ENCODE measurements at places on chromosomes 4 and X.

DNA sequence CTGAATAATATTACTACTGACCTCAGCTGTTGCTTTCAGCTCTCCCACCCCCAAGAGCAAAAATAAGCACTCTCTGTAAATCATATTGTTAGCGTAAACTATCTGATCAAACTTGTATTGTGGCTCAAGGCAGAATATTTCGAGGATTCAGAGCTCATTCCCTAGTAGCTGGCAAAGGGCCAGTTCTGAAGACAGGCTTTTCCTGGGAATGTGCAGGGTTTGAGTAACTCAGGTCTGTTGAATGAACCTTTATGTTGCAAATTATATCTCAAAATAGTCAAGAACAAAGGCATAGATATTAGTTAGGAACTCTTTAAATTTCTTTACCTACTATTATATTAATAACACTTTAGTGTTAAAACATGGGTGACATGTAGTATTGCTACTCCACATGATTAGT is 454.9 kb downstream of the CCSER1 start:
- DNase-seq, result no peak

- DNase-seq, result no peak
Measured at GRCh38 chrX:21798677-21799219, 40.7 kb upstream of the MBTPS2 start.

DNA sequence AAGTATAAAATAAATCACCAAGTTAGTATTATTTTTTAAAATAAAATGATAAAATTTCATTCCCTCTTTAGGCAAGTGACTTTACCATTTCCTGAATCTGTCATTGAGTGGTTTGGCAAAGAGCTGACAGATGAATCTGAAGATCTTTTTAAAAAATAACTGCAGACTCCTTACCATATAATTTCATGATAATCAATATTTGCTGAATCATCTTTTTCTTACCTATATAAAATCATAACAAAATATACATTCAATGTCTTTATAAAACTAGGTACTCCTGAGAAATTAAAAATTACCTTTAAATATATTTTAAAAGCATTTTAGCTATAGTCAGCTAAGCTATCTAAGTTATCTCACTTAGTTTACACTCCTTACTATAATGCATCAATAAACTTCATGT is 17.2 kb downstream of the ANXA10 start:
- no peak for DNase-seq

DNA sequence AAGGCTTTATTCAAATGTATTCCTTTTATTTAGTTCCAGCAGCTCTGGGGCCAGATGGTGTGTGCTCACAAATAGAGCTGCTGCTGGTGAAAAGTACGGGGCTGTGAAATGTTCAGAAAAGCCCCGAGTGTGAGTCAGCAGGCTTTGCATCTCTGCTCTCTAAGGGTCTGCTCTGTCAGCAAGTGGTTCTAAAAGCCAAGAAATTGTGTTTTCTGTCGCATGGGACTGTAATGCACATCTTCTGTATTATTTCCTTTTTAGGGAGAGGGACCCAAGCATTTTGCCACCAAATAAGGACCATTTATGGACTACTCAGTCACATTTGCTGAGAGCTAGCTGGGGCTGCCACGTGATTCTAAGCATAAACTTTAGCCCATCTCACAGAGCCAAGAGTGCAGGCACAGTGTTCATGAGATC is 82.9 kb upstream of the NHS start:
- DNase-seq, result no peak

DNA sequence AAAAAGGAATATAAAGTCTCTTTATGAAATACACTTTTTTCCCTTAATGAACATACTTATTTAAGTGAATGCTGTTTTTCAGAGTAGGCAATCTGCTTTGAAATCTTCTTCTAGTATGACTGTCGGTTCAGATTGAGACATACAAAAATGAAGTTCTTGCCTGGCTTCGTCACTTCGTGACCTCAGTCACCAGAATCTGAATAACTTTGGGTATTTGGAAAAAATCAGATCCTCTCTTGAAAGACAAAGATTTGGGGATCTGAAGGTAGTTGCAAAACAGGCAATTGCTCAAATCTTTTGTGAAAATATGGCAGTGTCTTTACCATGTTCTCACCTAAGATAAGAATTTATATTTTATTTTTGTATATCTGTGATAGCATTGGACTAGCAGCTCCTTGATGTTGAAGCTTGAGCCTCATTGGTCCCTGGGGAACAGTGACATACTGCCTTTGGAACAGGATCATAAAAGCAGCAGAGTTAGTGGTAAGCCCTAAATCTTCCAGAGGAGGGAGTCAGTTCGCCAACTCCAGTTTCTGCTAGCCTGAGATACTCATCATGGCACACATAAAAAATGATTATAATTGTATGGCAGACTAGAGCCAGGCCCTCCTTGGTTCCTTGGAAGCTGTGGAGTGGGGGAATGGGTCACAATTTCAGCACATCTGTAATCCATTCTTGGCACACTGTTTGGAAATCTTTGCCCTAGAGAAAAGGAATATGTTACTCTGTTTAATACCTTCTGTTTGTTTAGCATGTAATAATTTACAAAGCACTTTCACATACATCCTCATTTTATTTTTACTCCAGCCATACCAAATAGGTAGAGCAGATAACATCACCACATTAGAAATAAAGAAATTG is 5.0 kb downstream of the ARFIP1 start:
- DNase-seq, result no peak

DNA sequence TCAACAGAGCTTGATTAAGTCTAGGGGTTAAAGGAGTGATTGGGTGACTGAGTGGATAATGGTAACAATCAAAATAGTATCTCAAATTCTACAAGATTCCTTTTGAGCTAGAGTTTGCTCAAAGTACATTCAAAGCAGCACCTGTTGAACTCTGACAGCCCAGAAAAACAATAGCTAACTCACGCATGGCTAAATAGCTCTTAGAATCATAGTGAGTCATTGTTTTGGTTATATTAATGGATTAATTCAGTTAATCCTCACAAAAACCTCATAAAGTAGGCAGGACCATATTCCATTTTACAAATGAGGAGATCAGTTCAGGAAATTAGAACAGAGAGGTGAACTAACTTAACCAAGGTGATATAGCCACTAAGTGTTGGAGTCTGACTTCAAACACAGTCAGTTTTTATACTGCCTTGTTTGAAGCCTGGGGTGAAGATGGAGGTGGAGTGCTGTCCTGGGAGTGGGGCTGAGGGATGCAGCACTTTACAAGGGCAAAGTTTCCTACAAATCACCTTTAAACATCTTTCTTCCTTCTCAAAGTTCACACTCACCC is 35.9 kb upstream of the PPM1K start:
- DNase-seq, result no peak

- no peak for DNase-seq
Measured at GRCh38 chr4:40003986-40004385, 26.3 kb upstream of the PDS5A start.

GRCh38 chrX:80285131-80285773 is 135.0 kb upstream of the TENT5D start:
- no peak for DNase-seq

GRCh38 chr4:163492951-163493504 is 1.5 kb upstream of the TMA16 start:
- no peak for DNase-seq

GRCh38 chr4:185867770-185868169 is 55.8 kb upstream of the SORBS2 start:
- no peak for DNase-seq

DNA sequence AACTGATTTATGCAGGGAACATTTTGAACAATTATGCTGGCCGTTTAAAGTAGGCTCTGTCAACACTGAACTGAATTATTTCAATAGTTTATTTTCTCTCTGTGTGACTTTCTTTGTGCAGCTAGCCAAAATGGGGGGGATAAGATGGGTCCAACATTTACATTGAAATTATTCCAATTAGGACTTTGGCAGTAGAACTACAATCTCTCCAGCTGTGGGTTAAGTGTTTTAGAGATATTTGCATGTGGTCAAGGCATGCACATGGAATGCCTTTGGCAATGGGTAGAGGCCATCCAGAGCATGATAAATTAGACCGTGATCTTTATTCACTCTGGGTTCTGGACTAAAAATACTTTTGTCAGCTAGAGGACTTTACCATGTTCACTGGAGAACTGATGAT is 107.9 kb upstream of the ELOVL6 start:
- no peak for DNase-seq

- DNase-seq, result no peak
Measured at GRCh38 chrX:84064814-84065213, 123.2 kb downstream of the RPS6KA6 start.

DNA sequence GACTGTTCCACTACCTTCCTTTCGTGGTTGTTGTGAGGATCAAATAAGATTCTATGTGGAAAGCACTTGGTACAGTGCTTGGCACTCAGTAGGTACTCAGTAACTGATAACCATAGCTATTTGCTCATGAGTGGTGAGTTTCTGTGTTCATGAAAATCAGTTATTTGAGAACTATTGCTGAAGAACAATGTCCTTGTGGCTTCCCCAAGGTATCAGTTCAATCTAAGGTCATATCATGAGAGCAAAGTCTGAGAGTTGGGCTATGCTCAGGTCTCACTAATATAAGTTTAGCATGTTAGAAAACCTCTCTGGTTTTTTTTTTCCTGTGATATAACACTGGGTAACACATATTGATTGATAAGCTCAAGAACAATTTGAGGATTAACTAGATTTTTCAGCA is 147.8 kb downstream of the GRIA3 start:
- no peak for DNase-seq

DNA sequence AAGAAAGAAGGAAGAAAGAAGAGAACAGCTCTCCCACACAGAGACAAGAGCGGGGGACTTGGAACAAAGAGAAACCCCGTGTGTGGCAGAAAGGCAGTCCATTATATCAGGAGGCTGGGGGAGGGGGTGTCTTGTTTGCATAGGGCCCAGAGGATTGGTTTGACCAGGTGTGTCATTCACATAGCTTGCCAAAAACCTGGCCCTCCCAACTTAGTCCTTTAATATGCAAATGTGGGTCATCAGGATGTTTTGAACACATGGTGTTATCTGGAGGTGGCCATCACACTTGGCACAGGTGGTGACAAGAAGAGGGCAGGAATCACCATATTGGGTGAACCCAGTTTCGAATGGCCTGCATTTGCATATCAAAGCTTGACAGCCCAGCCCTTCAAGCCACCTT is 111.7 kb downstream of the LINC00632 start:
- DNase-seq, result no peak

- DNase-seq, result no peak
Measured at GRCh38 chr4:24809376-24809775, 14.0 kb downstream of the SOD3 start.

GRCh38 chr4:74474345-74475090 is 29.6 kb downstream of the AREG start:
- no peak for DNase-seq

- no peak for DNase-seq
Measured at GRCh38 chrX:130155564-130155963, 10.1 kb downstream of the AIFM1 start.

DNA sequence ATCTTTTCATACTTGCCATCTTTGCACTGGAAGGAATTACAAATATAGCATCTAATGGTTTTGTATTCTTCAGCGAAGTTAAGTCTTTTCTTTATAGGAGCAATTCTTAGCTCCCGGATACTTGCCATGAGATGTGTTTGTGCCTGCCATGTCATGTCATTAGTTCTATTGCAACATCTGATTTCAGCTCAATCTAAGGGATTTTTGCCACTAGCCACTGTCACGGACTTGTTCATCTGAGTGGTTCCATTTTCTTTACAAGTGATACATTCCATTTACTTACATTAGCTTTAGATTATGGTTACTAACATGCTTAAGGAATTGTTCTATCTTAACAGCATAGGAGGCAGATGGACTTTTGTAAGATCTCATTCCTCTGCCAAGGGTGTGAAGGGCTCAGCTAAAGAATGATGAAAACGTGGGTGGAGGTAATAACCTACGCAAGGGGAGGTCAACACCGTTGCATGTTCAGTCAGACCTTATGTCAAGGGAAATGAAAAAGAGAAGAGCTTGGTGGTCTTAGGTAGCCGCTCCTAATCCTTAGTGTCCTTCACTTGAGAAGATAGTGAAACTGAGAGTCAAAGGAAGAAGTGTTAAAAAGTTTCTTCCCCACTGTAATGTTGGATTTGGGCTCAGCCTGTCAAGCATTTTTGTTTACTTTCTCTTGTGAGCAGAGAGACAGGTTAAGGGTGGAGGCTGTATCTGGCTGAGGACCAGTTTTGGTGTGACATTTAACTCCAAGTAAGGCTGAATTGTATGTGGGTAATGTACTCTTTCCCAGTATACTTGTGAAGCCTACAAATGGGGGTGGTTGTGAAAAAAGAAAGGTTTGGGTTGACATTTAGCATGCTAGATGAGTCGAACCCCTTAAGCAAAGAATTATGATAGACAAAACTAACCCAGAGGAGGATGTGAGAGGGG is 3.6 kb upstream of the KLHL2 start:
- no peak for DNase-seq

- DNase-seq, result no peak
Measured at GRCh38 chr4:183659872-183660242, 764 bp downstream of the TRAPPC11 start.

All from sciatic nerve (tissue), 2 donors.